ENCODE measurements at places on chromosomes 6 and 20.

GRCh38 chr6:108380876-108381275 lies 86.0 kb downstream of the AFG1L start:
- DNase-seq, result no peak

- DNase-seq, result peak; percentile 74
Observed at GRCh38 chr20:38859070-38859690, 53.7 kb downstream of the PPP1R16B start.

GRCh38 chr20:50720026-50720425 lies 11.4 kb upstream of the PARD6B start:
- DNase-seq, result no peak

DNA sequence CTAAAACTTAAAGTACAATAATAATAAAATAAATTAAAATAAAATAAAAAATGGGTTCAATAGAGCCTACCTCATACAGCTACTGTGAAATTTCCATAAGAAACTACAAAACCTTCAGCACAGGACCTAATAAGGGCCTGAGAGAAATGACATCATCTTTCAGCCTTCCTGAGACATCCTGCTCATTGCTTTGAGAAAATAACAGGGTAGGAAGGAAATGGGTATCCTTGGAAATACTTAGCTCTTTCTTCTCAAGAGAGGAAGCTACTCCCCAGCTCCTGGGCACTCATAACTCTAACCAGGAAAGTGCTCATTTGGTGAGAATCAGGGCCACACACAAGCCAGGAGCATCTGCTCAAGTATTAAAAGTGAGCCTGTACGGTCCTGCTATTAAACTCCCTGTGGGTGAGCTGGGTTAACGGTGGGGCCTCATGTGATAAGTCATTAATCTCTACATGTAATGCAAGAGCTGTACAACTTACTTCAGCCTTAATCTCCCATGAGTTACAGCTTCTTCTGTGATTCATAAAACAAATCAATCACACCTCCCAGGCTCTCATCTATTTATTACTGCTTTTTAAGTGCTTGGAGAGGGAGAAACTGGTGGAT lies 141.4 kb downstream of the MAFB start:
- no peak for DNase-seq

- DNase-seq, result peak; percentile 43
Observed at GRCh38 chr20:63969838-63970713, at the start of gene ZNF512B. ZNF512B (minus strand) TSS chr20:63969930; CDS start chr20:63967950, 1,980 bp downstream.

- DNase-seq, result peak; percentile 3
Observed at GRCh38 chr6:113306552-113307145, 550.5 kb upstream of the MARCKS start.

DNA sequence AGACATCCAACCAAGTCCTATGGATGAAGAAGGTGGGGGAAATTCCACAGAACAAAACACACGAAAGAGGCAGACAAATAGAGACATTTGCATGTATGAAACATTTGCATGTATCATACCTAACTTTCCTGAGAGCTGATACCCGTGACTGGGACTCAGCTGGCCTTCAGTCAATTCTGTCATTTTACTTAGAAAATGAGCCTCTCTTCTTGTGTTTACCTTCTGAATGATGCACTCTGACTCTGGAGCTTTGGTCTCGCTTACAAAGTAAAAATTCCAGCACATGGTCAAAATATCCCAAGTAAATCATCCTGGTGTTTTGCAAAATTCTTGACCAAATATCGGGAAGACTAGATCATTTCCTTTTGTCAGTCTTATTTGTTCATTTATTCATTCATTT lies 46.9 kb downstream of the MMUT start:
- no peak for DNase-seq

DNA sequence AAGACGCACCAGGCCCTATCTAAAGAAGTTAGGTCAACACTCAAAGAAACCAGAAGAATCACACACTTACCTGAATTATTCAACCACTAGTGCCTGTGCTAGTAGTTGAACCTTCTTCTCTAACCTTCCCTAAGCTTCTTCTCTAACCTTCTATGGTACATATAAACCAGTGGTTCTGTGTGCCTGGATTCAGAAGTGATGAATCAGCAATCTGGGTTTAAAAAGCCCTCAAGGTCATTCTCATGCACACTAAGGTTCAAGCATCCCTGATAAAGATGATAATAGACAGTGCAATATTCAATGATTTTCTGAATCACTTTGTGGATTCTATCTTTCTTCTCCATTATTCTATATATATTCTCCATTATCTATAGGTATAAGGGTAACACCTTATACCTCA lies 271.4 kb upstream of the TBX18 start:
- DNase-seq, result no peak

DNA sequence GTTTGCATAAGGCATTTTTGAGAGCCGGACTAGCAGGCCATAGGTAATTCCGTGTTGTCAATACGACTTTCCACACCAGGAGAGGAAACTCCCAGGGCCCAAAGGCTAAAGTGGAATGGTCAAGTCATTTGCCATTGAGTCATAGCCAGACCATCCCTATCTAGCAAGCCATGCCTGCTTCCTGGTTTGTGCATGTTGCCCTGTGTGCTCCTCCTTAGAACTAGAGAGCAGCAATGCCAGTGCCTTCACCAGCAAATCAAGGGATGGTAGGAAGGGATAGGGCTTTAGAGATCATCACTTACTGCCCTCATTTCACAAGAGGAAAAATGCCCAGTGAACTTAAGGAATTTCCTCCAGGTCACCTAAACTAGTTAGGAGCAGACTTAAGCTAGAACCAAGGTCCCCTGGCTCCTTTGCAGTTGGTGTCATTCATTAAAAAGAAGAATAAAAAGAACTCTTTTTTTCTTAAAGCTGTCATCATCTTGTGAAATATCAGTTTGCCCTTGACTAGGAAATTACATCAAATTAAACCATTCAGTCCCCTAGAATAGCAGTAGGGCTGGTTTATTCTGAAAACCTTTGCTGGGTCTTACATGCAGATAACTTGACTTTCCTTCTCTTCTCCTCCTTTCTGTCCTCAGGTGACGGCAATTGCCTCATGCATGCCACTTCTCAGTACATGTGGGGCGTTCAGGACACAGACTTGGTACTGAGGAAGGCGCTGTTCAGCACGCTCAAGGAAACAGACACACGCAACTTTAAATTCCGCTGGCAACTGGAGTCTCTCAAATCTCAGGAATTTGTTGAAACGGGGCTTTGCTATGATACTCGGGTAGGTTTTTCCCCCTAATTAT lies 7.4 kb downstream of the TNFAIP3 start:
- no peak for DNase-seq

DNA sequence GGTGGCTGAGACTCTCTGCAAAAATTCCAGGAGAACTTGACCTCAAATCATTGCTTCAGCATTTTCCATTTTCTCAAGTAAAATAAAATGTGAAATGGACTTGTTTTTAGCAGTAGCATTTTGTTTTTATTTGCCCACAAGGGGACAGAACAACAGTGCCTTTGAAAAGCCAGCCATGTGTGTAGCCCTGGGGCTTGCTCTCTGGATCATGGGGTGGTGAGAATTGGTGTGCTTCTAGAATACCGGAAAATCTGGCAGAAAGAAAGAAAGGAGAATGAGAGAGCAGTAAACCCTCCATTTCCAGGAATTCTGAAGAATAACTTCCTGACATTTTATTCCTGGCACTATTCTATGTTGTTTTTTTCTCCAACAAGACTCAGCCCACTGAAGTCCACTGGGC lies 254.7 kb upstream of the MOCS1 start:
- DNase-seq, result no peak

DNA sequence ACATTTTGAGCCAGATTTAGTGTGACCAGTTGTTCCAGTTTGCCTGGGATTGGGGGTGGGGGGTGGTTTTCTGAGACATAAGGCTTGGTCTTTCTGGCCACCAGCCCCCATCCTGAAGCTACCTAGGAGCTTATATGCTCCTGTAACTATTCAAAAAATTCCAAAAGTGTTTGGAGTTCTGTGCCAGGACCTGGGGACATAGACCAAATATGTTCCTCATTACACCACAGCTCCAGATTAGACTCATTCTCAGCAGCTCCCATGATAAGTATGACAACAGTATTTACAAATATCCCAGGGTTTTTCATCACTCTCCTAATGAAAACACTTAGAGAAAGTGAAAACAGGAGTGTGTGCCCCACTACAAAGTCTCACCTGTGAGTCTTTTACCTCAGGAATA lies 37.8 kb upstream of the RNF144B start:
- no peak for DNase-seq

GRCh38 chr6:105364243-105364642 lies 38.6 kb downstream of the PREP start:
- DNase-seq, result no peak

GRCh38 chr6:56046576-56046975 lies 171.2 kb upstream of the BMP5 start:
- DNase-seq, result peak; percentile 65

GRCh38 chr20:47922269-47922668 lies 137.0 kb upstream of the SULF2 start:
- DNase-seq, result no peak

- no peak for DNase-seq
Observed at GRCh38 chr6:98831959-98832283, 2.5 kb upstream of the POU3F2 start.

GRCh38 chr6:131549811-131550210 lies 23.2 kb upstream of the ARG1 start:
- DNase-seq, result no peak

DNA sequence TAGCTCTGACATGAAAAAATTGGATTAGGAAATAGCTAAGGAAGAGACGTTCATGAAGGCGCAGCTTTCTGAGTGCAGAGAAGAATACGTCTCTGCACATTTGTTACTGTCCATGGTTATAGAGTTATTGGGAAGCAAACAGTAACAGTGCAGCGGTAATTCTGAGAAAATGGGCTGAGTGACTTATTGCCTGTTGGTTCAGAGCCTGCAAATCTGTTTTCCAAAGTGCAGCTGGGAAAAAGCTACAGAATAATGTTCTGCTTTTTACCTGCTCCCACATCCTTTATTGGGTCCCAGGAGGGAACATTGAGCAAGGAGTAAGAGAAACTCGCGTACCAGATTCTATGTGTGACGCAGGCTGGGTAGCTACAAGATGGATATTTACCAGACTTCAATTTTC lies 160.2 kb downstream of the BTBD3 start:
- no peak for DNase-seq

- DNase-seq, result no peak
Observed at GRCh38 chr20:17810847-17811627, 111.3 kb downstream of the BANF2 start.

DNA sequence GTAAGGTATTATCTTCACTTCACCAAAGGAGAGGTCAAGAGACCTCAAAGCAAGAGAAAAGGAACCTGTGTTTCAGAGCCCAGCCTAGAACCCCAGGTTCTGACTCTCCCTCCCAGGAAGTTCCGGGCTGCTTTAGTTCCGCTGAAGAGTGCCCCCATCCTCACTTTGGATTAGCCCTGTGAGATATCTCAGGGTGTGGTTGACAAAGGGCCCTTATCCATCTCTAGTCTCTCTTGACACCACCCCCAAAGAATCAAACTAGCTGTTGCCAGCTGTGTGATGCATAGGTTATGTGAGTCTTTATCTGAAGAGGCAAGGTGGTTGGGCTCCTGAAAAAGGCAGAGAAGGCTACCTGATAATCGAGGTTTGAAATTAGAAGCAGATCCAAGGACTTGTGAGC lies 20.6 kb downstream of the BRPF3 start:
- no peak for DNase-seq

DNA sequence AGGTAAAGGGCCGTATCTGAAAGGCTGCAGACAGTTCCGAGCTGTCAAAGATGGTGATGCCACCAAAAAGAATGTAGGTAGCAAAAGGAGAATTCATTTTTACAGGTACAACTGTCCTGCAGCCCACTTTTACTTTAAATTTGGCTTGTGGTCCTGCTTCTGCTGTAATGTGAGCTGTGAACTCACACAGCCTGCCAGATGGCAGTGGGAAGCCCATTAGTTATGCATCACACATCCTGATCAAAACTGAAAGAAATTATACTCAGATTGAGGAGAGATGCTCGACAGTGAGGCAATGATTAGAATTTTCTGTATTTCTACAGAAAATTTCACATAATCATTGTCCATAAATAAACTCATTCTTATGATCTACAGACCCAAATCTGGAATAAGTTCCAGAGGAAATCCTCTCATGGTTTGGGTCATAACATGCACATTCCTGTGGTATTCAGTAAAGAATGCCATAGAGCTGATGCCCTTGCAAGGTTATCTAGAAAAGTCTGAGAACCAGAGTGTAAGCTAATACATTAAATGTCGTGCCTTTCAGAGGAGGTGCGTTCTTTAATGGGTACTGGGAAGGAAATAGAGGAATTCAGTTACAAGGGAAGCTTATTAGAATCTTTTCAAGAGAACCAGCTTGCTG lies 23.9 kb upstream of the E2F3 start:
- DNase-seq, result no peak

GRCh38 chr6:49633541-49633940 lies 3.1 kb downstream of the RHAG start:
- no peak for DNase-seq

- no peak for DNase-seq
Observed at GRCh38 chr6:4637691-4638433, 138.3 kb upstream of the CDYL start.

DNA sequence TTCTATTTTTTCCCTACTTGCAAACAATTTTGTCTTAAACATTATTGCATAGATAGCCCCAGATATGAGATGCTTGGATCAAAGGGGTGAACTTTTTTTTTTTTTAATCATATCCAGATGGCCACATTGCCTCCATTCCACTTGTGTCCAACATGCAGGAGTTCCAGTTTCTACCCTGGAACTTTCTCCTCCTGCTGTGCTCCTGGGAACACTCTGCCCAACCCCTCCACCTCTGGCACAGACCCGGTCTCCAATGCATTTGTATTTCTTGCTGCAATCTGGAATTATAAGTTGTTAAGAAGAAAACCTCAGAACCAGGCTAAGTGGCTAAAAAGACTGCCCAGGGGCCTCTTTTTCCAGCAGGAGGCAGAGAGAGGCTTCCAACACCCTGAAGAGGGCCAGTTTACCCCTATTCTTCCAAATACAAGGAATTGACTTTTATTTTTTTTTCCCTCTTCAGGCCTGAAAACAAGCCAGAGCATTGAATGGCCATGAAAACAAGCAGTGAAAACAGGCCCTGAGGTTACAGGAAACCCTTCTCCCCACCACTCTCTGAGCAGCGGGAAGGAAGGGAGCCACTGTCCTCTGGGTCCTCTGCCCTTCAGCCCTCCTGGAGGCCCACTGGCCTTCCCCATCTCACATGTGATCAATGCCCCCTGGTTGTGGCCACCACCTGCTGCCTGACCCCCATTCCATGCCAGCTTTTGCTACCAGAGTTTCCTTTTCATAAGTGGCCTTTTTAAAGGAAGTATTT lies 44.3 kb downstream of the PDYN start:
- no peak for DNase-seq

DNA sequence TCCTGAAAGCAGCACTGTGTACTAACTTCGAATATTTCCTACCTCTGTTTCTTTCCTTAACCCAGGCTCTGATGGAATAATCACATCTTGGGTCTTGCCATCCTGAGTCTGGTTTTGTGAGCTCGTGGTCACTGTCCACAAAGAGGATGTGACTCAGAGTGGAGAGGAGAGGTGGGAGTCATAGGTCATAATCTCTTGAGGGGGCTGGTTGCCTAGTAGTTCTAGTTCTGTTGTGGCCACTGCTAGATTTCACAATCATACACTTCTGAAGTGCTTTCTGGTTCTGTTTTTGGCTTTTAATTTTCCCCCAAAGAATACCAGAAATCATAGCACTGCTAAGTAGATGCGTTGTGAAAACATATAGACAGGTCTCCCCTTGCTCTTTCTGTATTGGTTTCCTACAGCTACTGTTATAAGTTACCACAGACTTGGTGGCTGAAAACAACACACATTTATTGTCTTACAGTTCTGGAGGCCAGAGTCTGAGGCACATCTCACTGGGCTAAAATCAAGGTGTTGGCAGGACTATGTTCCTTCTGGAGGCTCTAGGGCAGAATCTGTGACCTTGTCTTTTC lies 102.8 kb downstream of the NRSN1 start:
- DNase-seq, result no peak

- DNase-seq, result no peak
Observed at GRCh38 chr6:133093956-133094355, 147.2 kb upstream of the EYA4 start.

GRCh38 chr6:22612236-22612635 lies 42.9 kb downstream of the HDGFL1 start:
- no peak for DNase-seq
